ENCODE measurements at places on chromosomes 7 and 10.
A peak's percentile ranks its signal among the peaks of the same experiment; 100 is the strongest.

DNA sequence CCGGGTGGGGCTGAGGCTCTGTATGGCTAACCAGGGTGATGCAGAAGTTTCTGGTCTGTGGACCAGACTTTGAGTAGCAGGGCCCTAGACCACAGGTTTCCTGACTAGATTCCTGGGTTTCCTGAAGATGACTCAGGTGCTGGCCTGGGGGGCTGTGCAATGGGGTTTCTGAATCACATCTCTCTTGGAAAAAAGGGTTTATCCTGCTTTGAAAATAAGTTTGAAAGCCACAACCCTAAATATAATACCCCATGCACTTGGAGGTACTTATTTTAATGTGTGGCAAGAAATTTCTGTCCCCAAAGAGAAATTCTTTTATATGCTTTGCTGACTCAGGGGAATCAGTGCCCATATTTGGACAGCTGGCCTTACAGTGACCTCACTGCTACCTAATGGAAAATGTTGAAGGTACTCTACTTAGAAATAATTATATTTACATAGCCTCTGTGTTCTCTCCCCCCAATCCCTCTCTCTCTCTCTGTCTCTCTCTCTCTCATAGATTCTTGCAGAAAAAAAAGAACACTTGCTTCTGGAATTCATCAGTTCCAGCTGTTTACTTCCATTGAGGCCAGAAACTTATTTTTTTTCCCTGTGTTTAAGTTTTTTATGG is 184.4 kb upstream of the LYZL2 start:
- DNase-seq = peak; percentile 20

GRCh38 chr7:2821842-2822507 is 22.1 kb downstream of the GNA12 start:
- no peak for DNase-seq

DNA sequence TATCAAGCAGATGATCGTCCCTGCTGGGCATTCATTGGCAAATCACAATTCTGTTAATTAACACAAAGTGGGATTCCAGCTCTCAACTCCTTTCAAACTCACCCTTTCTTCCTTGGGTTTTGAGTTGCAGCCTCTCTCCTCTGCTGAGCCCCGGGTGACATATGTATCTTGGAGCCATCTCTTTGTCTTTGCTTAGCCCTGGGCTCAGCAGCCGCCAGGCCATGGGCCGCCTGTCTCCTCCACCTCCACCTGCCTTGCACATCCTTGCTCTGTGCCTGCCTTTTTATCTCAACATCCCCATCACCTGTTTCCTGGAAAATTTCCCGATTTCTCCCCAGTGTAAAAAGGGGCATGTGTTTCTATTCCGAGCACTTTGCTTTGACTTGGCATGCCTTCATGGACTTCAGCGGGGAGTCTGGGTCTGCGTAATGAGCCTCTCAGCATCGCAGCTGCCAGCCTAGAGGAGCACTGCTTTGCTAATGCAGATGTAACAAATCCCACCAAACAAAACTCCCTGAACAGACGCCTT is 141.3 kb upstream of the AGK start:
- peak; percentile 93 for DNase-seq

- DNase-seq = no peak
These were observed 351.4 kb downstream of the ABCA13 start for GRCh38 chr7:48522692-48523091.

- DNase-seq = no peak
These were observed 2.0 kb downstream of the DBF4 start for GRCh38 chr7:87878208-87878735.

- DNase-seq = no peak
These were observed 46.9 kb upstream of the FMC1 start for GRCh38 chr7:139294241-139294640.

GRCh38 chr7:149334930-149335329 is 72.9 kb downstream of the ZNF783 start:
- no peak for DNase-seq

- DNase-seq = no peak
These were observed 83.4 kb downstream of the PRKAG2 start for GRCh38 chr7:151793531-151793951.

GRCh38 chr10:1293157-1293556 is 237.0 kb downstream of the WDR37 start:
- DNase-seq = no peak
